ENCODE measurements at places on chromosomes 11 and 22. TPM values are rescaled to one million over a fixed set of nuclear protein-coding genes. Genes with fewer than 3 reads are reported as not detected.

DNA sequence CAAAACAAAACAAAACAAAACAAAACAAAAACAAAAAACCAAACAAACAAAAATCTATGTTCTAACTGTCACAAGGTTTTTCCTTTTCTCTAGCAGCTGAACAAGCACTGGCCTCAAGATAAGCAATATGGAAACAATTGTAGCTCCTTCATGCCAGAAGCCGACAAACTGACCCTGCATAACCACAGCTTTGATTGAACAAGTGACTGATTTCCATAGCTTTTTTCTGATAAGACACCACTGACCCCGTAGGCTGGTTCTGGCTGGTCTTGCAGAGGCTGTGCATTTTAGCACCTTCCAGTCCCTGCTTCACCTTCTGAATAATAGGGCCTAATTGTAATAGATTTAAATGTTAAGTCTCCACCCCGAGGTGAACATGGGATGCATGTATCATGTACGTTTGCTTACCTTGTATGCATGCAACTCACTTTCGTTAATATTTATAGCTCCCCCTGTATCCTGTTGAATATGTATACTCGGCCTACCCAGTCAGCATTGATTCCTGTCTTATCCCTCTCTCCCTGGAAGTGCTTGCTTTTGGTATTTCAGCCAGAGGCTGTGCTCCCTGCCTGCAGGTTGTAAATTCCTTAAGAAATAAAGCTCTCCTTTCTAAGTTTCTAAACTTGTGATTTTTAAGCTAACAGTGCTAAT is 49.6 kb downstream of the CNTF start:
- DNase-seq: no peak

Gene MAPK8IP2
- total RNA-seq: 0.33 TPM

- DNase-seq: no peak
Observed at GRCh38 chr11:69207165-69207889, 51.6 kb downstream of the SMIM38 start.

Gene PIM3
- total RNA-seq: 36.0 TPM

Gene C11orf52
- 1.3 TPM for total RNA-seq

Gene C11orf87
- not detected for total RNA-seq

DNA sequence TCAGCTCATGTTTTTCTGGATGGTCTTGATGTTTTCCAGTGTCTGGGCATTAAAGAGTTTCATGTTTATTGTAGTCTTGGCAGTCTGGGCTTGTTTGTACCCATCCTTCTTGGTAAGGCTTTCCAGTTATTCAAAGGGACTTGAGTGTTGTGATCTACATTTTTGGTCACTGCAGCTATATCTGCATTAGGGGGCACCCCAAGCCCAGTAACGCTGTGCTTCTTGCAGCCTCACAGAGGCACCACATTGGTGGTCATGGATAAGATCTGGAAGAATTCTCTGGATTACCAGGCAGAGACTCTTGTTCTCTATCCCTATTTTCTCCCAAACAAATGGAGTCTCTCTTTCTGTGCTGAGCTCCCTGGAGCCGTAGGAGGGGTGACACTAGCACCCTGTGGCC is 451.5 kb upstream of the FAT3 start:
- no peak for DNase-seq

Gene OR4A16
- not detected for total RNA-seq

Gene TP53I11
- 6.1 TPM for total RNA-seq

DNA sequence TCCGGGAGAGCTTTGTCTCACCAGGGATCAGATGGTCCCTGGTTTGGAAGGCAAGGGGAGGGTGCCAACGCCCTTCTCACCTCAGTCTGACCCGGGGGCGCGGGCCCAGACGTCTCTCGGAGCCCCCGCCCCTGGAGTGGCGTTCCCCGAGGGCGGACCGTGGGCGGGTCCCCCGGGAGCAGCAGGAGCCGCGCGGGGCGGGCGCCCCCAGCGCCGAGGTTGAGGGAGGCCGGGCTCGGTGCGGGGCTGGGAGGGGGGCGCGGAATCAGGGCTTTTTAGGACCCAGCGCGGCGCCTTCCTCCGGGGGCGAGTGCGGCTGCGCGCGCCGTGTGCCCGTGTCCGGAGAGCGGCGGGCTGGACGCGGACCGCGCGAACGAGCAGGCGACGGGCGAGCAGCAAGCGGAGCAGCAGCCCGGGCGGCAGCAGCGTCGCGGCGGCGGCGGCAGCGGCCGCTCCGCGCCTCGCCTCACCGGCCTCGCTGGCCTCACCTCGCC is at the start of gene KCNC1:
TSS of gene KCNC1 (plus strand) at position 364 of the 494 bp plus-strand sequence. CDS start 1,222 bp downstream, outside the sequence.
- DNase-seq: no peak

GRCh38 chr11:116642902-116643301 is 129.9 kb downstream of the BUD13 start:
- no peak for DNase-seq

DNA sequence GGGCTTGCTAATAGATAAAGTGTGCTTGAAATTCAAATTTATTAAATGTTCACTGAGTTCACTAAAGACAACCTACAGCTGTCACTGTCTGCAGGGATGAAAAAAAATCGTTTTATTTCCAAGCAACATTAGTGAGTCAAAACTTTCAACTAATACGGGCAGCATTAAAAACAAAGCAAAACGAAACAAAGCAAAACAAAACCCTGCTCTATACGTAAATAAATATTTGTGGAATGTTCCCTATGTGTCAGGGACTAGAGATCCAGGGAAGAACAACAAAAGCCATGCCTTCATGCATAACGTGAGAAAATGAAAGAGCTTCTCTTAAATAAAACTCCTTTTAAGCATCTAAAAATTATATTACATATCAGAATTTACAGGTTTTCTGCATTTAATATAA is 553 bp downstream of the NAALAD2 start:
- DNase-seq: no peak

DNA sequence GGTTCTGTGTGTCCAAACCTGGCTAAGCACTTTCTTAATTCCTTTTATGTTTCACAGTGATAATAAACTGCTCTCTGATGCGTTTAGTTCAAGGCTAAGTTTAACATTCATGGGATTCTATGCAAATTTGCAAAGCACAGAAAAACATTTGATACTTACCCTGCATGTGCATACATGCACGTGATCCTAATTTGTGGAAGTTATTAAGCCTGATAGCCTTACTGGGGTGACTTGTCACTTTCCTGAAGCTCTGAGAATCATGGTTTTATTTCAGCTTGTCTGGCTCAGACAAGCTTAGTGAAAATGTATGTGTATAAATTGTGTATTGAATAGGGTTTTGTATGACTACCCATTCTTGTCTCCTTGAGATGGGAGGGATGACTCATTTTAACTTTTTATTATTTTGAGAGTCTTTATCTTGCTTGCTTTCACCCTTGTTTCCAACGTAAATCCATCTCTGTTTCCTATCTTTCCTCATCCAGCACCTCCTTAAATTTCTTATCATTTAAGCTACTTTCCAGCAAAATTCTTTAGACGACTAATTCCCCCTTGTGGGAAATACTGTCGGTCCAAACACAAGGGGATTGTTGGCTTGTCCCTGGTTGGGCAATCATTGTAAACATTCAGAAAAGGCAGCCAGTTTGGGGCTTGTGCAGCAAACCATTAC is 167.1 kb downstream of the C11orf91 start:
- no peak for DNase-seq

DNA sequence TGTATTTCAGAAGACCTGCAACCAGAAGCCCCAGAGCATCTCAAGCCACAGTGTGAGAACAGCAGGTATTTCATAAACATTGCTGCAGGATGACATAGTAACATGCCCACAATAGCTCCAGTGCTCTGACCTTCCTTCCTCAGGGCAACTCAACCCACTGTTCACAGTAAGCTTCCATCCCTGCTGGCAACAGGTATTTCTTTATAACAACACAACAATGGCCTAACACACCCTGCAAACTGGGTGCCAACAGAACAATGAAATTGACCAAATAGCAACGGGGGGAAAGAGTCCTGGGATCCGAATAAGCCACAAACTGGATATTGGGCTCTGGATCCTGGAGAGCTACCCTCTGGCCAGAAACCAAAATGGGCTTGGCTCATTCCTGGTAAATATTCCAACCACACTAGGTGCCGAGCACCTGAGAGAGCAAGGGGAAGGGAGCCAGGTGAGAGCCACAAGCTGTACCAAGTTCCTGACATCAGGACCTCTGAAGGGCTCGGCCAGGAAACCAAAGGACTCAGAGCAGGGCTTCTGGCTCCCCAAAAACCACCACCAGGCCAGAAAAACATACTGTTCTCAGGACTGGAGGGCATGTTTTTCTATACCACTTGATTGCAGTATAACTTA is 99.5 kb downstream of the MICAL3 start:
- no peak for DNase-seq

DNA sequence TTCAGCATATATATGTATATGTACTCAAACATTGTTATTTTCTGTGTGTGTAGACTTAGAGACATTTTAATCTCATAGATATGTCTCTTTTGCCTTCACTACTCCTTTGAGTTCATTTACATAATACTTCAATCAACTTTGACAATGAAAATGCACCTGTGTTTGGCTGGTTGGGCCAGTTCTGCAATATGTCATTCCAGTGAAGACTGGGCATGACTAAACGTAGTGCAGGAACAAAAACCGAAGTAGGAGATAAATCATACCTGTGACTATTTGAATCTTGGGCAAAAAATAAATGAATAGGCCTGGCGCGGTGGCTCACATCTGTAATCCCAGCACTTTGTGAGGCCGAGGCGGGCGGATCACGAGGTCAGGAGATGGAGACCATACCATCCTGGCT is 640.0 kb upstream of the ANO3 start:
- no peak for DNase-seq

- no peak for DNase-seq
Observed at GRCh38 chr11:123562158-123562557, 92.3 kb downstream of the SCN3B start.

DNA sequence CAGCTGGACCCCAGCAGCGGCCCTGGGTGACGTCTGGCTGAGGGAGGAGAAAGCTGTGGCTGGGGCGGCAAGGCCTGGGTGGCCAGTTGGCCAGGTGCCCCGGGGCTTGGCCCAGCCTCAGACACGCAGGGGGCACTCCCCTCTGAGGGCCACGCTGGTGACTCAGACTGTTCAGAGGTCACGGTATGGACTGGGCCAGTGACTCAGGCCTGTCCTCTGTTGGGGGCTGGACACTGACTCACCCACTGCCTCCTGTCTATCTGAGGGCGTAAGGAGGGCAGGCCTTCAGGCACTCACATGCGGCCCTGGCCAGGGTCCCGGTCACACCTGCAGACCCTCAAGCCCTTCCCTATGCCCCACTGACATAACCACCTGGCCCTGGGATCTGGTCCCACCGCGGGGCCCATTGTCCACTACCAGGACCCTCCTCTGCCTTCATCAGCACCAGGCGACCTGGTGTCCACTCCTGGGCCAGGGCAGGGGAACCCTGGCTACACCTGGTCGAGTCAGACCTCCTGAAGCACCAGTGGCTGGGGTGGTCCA is 3.7 kb upstream of the MUC5AC start:
- DNase-seq: no peak

DNA sequence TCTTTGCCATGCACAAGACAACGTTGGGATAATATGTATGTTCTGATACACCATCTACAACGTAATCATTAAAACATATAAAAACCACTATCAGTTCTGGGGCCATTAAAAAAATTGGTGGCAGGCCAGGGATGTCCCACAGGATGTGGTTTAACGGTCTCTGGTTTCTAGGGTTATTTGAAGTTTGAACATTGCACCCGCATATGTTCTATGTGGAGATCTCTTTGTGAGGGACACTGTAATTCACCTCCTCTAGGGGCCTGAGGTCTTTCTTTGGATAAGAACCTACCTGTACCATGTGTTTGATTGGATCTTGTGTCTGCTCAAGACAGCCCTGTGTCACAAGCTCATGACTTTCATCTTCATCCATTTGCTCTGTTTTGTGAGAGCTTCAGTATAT is 73.2 kb downstream of the GGTLC2 start:
- no peak for DNase-seq

GRCh38 chr11:85961930-85962363 is 106.8 kb downstream of the CCDC83 start:
- DNase-seq: no peak

- no peak for DNase-seq
Observed at GRCh38 chr11:112630496-112630895, 330.7 kb upstream of the NCAM1 start.
